NCI-H2171 treated with DMSO at 0.1 percent for 48 hours (cell line): ENCODE measurements at places on chromosomes 5 and 9.

DNA sequence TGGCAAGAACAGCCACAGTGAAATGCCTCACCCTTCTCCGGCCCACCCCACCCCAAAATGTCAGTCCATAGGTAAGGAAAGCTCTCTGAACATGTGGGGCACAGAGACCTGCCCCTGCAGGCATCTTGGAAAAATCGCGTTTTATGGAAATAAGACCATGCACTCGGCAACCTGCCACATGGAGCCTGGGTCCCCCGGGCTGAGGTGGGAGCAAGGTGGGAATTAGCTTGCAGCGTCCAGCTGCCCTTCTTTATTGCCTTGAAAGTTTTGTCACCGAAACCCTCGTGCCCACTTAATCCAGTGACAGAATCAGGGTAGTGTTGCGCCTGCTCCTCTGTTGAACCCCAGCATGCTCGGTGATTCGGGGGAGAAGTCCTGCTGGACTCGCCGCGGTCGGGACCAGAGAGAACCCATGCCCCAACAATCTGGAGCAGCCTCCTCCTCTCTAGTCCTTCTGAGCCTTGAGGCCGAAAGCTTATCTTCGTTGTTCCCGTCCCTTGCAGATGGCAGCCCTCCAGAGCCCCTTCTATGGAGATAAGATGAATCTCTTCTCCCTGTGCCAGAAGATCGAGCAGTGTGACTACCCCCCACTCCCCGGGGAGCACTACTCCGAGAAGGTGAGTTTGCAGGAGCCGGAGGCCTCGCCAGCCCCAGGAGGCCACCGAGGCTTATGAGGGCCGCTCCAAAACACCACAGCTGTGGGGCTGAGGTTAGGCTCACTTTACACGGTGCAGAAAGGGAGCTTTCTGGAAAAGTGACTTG is 67.9 kb downstream of the PSMB7 start:
- peak; percentile 6 for DNase-seq

DNA sequence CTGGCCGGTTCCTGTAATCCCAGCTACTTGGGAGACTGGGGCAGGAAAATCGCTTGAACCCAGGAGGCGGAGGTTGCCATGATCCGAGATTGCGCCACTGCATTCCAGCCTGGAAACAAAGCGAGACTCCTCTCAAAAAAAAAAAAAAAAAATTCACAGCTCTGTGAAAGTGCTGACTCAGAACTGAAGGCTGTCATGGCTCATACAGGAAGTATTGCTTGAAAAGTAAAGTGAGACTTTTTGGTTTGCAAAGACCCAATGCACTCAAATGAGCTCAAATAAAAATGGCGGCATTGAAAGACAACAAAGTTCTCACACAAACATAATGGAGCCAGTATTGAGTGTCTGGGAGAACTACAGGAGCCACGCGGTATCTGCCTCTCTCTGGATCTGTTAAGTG is 202.1 kb downstream of the FBXL7 start:
- DNase-seq, result no peak

GRCh38 chr5:79728396-79728795 is 38.8 kb downstream of the CMYA5 start:
- DNase-seq, result no peak

DNA sequence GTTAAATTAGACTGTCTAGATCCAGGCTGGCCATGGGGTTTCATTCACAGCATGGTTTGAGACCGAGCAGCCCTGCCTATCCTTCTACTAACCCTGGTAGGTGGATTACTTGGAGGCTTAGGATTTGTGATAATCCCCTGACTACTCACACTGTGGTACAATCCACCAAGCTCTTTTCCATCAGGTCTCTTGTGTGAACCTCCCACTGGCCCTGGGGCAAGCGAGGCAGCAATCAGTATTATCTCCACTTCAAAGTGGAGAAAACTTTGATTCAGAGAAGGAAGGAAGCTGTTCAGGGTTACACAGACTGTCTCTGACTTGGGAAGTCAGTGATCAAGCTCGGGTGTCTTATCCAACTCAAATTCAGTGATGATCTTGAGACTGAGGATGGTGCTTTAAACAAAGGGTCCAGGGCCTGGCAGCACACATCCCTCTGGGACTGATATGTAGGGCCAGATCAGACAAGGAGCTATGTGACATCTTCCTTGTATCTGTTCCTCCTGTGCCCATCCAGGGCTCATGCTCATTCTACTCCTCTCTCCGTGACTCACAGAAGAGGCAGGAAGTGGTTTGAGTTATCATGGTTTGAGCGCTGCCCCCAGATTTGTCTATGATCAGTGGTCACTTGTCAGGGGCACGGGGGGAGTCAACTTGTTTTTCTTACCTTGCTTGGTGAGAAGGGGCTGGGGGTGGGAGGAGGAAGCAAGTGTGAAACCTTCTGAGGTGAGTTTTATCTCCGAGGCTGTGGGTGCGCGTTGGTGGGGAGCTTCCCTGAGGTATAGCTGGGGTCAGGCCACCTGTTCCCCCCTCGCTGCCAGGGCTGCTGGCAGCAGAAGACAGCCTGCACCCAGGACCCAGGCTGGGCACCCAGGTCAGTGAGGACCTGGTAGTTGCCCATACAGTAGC is 48.6 kb downstream of the RGS3 start:
- DNase-seq, result no peak

DNA sequence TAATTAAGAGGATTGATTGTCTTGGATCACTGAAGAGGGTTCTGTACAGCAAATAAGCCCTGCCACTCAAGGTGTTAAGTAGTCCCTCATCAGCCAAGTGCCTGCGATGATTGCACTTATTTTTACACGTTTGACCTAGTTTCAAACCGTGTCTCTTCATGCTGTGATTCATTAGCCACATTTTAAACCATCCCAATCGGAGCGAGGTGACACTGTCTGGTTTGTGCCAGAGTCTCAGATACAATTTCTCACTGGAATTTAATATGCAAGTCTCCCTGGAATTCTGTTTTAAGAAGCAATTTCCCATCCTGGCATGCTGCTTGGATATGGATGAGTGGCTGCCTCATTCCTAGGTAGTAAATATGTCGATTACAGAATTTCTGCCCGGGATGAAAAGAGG is 1.6 kb downstream of the INSYN2B start:
- peak; percentile 40 for DNase-seq

DNA sequence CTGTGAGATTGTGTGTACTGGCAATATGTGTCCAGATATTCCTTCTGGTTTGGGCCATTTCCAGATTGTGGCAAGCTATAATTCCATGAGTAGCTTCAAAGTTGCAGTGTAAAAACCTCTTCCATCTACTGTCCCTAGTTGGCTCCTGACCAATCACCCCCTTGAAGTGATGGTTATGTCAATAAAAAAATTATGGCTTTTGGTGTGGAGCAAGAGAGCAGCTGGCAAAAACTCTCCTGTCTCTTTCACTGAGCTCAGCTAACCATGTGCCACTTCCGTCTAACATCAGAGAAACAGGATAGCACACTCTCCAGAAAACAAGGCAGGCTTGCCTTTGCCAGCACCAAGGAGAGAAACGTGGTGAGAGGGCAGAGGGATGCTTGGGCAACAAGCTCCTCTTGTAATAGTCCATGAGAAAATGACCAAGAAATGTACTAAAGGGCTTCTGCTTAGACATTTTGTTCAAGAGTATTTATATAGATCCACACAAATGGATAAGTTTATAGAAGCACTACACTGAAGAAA is 914.4 kb upstream of the SEMA6A start:
- DNase-seq, result peak; percentile 83

DNA sequence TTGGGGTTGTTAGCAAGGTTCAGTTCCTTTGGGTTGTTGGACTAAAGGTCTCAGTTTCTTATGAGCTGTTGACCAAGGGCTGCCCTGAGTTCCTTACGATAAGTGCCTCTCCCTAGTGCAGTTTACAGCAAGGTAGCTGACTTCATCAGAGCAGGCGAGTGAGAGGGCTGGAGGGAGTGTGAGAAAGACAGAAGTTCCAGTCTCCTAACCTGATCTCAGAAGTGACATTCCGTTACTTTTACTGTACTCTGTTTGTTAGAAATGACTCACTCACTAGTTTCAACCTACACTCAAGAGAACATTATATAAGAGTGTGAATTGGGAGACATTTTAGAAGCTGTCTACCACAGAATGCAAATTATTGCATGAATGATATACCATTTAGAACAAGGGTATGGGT is 21.2 kb upstream of the IL31RA start:
- no peak for DNase-seq
